ENCODE measurements at places on chromosomes 5 and 9.
A peak's percentile ranks its signal among the peaks of the same experiment; 100 is the strongest.

DNA sequence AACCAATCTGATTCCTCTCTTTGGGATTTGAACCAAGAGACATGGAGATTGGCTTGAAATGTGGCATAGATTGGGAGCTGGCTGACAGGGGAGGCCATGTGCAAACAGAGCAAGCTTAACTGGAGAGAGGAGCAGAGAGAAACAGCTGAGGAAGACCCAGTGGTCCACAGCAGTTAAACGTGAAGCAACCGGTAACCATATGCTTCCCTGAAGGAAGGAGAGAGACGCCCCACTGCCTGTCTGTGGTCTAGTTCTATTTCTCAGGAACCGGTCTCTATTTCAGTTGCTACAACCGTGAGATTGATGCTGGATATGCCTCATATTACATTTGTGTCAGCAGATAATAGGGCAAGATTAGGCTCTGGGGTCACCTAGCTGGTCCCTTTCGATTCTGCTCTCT, 13.6 kb upstream of the GAS1 start:
- no peak for DNase-seq

DNA sequence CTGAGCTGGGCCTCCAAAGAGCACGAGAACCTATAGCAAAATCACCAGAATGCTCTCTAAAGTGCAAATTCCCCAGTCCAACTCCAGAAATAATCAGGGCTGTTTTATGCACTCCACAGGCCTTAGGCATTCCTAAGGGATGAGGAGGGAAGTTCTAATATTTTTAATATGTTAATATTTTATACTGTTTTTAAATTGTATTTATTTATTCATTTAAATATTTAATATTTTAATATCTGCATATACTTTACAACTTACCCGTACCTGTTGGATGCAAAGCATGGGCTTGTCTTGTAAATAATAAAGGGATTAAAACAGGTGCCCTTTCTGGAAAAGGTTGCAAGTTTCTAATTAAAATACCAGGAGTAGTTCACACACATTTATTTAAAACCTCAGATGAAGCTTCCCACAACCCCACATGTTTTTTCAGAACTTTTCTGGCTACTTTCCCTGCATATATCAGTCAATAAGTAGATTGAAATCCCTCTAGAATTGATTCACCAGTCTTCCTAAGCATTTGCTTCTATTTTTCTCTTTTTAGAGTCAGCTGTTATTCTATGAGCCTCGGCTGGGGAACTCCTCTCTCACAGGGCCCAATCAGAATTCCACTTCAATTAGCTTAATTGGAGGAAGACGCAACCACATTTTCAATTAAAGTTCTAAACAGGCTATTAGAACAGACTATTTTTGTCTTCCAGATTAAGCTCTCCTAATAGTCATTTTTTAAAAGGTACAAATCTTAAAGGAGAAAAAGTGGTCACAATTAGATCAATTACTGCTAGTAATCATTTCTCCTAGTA, 140.8 kb downstream of the CDH6 start:
- no peak for DNase-seq

GRCh38 chr9:81071108-81071507, 618.2 kb downstream of the TLE1 start:
- DNase-seq = no peak

DNA sequence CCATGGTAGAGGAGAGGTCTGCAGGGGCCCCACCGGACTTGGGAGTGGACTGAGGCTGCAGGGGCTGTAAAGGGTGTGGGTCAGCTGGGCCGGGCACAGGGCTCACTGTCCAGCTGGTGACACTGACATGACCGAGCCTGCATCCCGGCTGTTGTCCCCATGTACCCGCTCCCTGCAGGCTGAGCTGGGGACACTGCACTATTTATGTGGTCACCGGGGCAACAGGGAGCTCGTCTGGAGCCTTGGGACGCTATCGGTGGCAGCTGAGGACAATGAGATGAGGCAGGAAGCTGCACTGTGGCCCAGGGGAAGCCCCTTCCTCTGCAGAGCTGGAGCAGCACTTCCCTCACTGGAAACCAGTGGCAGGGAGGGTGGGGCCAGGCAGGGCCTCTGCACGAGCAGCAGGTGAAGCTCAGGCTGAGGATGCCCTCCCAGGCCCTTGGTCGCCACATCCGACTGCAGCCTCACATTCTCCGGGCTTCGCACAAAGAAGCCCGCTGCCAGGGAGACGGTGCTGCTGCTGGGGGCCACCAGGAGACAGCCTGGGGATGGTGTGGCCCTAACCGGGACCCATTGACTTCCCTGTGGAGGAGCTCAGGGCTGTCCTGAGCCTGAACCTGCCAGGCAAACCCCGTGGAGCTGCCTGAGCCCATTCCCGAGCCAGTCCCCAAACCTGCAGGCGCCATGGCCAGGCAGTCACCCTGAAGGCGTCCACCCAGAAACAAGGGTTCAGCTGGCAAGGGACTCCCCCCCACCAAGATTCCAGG, 26.4 kb downstream of the ZDHHC11B start:
- DNase-seq = peak; percentile 86

- no peak for DNase-seq
Observed at GRCh38 chr5:83523929-83524328, 52.4 kb downstream of the VCAN start.

DNA sequence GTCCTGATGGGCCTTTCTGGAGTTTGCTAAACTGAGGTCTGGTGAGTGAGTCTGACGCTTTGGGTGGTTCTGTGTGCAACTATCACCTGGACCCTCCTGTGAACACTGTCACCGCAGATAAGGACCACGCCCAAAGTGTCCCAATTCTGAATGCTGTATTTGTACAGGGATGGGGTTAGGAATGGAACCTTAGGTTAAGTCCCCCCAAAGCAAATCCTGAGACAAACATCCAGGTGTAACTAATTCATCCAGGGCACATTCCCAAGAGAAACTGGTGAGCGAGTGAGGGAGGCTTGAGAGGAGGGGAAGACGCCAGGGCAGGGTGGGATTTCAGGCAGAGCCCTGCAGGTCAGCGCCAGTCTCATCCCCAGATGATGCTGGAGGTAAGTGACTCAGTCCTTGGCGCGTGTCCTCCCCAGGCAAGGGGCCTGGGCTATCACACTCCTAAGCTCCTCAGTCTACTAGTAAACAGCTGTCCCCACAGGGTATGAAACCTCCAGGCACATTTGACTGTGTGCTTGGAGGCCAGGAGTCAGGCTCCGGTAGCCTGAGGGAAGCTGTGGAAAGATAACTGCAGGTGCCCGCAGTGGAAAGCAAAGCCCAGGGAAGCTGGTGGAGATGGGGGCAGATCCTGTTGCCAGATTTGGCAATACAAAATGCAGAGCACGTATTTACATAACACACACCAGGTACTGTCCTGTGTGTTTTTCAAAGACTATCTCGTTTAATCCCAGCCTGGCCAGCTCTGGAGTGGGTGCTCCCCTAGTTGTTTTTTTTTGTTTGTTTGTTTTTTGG, 66.7 kb downstream of the IL6ST start:
- DNase-seq = no peak

GRCh38 chr5:132873119-132873929, at the start of gene LEAP2:
TSS of gene LEAP2 (plus strand) at chr5:132873668. CDS start at chr5:132873695, 27 bp downstream.
- no peak for DNase-seq

DNA sequence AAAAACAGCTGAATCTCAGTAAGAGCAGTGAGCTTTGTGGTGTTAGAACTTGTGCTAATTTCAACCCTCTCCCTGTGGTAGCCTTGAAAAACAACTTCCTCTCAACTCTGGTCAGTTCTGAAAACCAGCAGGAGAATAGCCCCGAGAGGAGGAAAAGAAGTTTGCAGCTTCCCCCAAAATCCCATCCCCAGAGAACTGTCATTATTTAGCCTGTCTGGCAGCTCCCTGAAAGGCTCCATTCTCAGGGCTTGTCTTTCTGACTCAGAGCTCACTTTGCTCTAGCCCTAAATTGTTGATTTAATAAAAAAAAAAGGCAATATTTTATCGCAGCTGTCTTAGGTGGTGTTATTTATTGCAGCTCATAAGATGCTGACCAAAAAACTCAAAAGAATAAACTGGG, 11.4 kb upstream of the SLC45A2 start:
- no peak for DNase-seq

DNA sequence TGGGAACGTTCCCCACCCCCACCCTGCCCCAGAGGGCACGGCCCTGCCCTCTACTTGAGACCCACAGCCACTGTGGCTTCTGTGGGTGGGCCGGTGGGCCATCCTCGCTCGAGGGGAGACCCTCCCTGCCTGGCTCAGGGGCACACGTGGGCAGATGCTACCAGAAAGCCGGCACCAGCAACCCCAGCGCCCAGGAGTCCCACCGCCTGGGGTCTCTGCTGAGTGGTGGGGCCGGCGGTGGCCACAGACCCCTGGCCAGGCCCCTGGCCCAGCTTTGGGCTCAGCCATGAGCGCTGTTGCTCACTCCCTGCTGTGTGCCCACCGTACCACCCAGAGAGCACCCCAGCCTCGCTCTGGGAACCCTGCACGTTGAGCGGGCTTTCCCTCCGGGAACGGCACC, 16.5 kb upstream of the NRARP start:
- no peak for DNase-seq

- DNase-seq = no peak
Observed at GRCh38 chr9:78707481-78707991, 410.6 kb downstream of the PSAT1 start.

DNA sequence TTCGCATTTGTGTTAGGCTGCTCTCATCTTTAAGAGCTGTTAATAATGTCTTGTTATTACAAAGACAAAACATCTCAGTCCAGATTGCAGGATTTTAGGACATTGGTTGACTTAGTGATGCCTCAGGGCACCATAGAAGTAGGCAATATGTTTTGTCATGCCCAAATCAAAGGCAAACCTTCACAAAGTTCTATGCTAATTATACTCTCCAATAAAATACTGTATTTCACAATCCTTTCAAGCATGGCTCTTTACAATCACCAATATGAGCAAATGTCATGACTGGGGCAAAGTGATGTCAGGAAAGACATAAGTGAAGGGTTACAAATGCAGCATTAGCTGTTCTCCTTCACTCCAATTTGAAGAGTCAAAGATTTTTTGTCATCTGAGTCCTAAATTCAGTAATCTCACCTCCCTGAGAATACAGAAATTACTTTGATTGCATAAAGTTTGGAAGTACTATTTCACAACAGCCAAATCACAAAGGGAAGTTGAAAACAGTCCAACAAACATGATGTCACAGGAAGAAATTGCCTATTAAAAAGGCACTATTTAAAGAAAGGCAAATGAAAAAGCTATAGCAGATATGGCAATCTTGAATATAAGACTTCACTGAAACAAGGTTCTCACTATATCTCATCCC, 303.2 kb downstream of the PRR16 start:
- DNase-seq = no peak

- DNase-seq = no peak
Observed at GRCh38 chr5:9278921-9279603, 266.8 kb downstream of the SEMA5A start.

- DNase-seq = peak; percentile 76
Observed at GRCh38 chr9:90870621-90871326, 69.2 kb downstream of the SYK start.

- DNase-seq = no peak
Observed at GRCh38 chr5:105840800-105841199, 1829.9 kb downstream of the EFNA5 start.

DNA sequence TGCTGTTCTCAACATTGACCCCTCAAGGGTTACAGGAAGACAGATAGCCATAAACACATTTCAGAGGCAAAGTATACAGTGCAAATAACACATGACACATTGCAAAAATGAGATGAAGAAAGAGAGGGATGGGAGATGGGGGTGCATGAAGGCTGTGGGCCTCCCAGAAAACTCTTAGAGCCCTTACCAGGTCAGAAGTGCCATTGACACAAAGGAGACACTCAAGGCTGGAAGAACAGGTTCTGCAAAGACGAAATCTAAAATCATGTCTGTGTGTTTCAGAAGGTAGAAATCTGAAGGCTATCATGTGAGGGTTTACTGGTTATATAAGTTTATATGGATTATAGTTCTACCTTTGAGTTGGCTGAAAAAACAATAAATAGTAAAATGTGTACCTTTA, 318.8 kb downstream of the BNC2 start:
- no peak for DNase-seq

DNA sequence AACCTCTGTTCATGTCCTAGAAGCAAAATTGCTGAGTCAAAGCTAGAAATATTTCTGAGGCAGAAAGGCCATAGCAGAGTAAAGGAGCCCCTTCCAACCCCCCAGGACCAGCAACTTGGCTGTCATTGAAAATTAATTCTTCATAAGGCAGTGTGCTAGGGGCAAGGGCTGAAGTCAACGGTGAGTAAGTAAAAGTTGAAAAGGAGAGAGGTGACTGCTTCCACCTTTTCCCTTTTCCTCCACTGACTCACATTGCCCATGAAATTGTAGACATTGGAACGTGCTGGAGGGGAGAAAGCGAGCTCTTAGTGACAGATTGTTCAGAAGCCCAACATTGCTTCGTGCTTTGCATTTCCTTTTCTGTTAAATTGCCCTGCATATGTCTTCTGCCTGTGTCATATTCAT, 19.1 kb downstream of the GLRA1 start:
- no peak for DNase-seq

DNA sequence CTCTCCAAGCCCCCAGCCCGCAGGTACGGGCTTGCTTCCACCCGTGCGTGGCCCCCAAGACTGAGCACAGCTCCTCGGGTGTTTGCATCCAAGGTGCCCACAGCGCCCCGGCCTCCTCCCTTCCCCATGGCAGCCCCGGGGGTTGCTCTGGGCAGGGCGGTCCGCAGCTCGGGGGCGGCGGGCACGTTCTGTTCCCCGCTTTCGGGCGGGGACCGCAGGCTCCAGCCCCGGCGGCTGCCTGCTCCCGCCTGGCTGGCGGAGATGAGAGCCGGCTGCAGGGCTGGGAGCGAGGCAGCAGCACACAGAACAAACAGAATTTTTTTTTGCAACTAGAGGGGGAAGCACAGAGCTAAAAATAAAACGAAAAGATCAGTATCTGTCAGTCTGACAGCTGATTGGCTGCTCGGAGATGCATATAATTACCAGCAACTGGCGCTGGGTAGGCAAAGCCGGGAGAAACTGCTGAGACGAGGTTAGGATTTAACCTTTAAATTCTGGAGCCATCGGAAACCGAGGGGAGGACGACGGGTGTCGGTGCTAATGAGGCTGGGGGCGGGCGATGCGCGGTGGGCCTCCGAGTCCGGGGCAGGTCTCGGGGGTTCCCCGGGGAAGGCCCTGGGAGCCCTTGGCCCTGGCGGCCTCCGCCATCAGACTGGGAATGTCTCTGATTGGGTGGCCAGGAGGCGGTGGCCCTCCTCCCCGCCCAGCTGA, 142.7 kb upstream of the IER5L start:
- DNase-seq = peak; percentile 13

GRCh38 chr5:163439092-163439425, 1.7 kb downstream of the CCNG1 start:
- no peak for DNase-seq

DNA sequence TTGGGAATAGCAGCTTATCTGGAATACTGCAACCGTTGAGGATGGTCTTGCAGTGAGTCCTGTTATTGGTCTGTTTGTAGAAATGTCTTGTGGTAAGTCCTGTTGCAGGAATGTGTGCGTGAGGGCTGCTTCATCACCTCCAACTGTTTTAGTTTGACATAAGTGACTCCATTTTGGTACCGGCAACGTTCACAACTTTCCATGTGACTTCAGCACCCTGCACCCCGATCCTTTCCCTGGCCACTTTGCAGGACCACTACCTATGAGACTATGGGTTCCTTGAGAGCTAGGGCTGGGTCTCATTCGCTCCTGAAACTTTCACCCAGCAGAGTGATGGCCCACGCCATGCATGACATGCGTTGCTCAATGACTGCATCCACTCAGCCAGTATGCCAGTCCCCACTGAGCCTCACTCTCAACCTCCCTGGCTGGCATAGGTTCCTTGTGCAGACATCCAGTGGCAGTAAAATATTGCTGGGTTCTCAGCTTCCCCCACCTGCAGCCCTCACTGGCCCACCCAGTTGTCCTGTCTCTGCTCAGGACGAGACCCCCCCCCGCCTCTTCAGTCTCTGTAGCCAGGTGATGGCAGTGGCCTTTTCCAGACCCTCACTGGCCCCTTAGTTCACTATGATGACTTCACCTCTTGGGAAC, 8.0 kb downstream of the SURF6 start:
- no peak for DNase-seq
